ENCODE measurements at places on chromosomes 3 and 15.

GRCh38 chr15:73052653-73053397 lies 562 bp downstream of the NEO1 start:
- peak; percentile 62 for DNase-seq

DNA sequence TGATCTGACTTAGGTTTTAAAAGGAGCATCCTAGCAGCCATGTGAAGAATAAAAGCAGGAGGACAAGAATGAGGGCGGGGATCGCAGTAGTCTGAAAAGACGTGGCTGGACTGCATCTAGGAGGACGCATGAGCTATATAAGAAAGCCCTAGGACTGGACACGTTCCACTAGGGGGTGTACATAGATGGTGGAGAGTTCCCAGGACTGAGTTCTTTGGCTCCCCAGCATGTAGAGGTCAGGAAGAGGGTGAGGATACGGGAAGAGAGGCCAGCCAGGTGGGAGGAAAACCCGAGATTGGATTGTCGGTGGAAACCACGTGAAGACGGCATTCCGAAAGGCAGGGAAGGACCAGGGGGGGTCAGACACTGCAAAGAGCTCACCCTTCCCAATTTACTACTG lies 64.2 kb upstream of the CFAP161 start:
- DNase-seq = no peak

DNA sequence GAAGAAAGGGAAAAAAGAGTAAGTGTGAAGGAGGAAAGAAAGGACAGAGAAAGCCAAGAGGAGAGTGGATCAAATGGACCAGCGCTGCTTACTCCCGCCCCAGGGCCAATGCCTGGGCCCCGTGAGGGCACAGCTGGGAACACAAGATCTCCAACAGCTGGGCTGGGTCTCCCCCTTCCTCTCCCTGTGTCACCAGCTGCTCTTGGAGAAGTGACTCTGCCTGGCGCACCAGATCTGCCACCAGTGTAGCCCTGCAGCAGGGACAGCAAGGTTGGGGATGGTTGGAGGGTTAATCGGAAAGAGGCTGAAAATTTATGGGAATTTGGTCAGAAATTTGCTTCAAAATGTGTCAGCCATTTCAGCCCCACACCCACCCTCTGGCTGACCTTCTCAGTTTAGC lies 8.4 kb downstream of the CDAN1 start:
- no peak for DNase-seq

GRCh38 chr15:70690491-70691276 lies 72.7 kb downstream of the UACA start:
- DNase-seq = no peak

DNA sequence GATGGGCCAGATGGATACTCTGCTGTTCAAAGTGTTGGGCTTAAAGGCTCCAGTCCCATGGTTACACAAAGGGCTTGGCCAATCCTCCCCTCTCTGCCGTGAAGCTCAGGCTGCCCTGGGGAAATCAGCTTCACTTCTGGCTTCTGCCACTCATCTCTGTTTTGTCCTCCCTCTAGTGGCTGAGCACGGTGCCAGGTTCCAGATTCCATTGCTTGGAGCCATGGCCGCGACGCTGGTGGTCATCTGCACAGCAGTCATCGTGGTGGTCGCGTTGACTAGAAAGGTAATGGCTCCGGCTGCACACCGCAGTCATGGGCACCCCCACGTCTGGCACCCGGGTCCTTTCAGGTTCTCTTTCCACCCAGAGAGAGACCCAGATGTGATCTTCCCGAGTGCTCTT lies 5.6 kb downstream of the TIGIT start:
- no peak for DNase-seq

DNA sequence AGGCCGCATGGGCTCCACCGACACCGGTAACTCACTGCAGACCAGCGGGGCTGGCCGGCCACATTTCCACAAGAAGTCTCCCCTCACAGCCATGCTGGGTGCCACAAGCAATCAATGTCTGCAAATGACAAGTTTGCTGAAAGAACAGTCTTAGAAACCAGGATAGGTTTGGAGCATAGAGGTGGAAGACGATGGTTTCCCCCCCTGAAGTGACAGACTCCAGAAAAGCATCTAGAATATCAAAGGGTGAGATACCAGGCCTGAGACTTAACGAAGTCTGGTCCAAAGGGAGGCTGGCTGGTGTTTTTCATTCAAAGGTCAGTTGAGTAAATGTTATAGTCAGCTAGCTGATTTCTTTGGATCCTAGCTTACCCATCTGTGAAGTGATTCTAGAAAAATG lies 50.0 kb upstream of the WNT5A start:
- no peak for DNase-seq

- no peak for DNase-seq
These were observed 29.7 kb downstream of the PRR23E start for GRCh38 chr3:127222664-127223063.

- no peak for DNase-seq
These were observed 437.2 kb downstream of the EPHB1 start for GRCh38 chr3:135232226-135232625.

GRCh38 chr3:8529181-8529637 lies 27.6 kb downstream of the LMCD1 start:
- peak; percentile 63 for DNase-seq

DNA sequence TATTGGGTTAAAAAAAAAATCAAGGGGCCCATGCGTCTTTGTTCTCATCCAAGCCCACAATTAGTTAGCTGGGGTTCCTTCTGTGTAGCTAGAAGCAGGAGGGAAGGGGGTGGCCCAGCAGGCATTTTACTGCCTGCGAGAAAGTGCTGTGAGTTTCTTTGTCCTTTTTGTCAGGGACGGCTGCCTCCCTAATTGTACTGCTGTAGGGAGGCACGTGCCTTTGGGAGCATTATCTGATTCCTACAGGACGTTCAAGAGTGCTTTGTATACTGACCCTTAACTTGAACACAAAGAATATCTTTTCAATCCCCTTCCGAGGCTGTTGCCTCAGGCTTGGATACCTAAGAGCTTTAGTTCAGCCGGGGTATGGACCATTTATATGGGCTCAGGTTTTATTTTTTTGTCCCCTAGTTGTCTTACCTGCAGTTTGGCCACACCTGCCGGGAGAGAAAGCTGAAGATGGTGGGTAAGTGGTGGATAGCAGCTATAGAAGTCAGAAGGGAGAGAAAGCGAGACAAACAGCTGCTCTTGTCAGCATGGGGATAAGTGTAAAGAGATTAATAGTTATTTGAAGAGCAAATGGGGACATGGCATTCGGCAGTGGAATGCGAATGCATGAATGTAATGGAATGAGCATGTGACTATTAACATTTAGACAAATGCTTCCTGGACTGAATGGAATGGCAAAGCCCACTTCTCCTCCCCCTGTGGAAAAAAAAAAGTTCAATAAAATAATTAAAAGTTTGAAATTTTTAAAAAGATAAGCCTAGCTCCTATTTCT lies 175.2 kb downstream of the TP63 start:
- peak; percentile 20 for DNase-seq

DNA sequence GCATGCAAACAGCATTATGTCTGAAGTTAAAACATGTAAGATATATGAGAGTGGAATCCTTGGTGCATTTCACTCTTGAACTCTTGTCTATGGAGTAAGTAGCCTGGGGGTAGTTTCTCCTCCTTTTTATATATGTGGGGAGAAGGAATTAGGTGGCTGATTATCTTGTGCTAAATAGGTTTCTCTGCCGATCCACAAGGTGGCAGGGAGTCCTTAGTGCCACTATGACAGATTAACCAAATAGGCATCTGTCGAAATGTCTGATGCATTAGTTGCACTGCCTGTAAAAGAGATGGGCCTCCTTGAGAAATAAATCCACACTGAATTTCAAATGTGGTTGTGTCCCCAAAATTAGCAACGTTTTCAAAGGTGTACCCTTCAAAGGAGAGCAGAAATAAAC lies 170.1 kb downstream of the CNTN4 start:
- no peak for DNase-seq

DNA sequence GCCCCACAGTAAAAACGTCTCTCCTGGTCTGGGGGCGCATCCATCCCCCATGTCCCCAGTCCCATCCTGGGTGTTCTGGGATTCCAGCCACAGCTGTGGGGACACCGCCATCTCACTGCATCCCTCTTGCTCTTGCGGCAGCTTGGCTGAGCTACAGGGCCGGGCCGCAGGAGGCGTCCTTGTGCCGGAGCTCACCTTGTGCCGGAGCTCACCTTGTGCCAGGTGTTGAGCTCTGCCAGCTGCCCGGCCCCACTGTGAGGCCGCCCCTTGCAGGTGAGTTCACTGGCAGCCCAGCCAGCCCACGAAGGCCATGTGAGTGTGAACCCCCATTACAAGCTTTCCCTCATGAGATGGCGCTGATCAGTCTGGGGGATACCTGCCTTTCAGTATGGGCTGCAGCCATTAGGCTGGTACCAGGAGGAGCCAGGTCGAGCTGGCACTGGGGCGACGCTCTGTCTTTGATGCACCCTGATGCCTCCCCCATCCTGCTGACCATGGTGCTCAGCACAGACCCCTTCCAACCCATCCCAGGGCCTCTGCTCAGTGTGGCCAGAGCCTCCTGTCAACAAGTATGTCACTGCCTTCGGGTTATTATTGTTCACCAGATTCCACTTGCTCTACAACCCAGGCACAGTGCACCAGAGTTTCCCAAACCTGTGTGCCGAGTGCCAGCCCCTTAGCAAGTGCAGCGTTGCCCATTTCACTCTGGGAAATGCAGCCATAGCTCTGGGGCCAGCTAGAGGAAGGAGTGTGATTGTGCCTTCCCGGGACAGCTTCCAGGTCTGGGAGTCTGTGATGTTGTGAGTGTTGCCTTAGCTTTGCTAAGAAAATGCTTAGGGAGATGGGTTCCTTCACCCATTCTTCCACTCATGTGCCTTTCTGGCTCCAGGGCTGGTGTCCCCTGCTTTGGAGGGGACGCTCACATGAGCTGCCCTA lies 105.7 kb downstream of the APBA2 start:
- no peak for DNase-seq

DNA sequence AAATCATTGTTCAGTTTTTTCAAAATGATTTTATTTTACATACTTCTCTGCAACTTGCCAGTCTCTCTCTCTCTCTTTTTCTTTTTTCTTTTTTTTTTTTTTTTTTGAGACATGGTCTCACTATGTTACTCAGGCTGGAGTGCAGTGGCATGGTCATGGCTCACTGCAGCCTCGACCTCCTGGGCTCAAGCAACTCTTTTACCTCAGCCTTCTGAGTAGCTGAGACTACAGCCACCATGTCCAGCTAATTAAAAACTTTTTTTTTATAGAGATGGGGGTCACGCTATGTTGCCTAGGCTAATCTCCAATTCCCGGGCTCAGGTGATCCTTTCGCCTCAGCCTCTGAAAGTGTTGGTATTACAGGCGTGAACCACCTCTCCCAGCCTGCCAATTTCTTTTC lies 12.1 kb upstream of the ARID3B start:
- no peak for DNase-seq

DNA sequence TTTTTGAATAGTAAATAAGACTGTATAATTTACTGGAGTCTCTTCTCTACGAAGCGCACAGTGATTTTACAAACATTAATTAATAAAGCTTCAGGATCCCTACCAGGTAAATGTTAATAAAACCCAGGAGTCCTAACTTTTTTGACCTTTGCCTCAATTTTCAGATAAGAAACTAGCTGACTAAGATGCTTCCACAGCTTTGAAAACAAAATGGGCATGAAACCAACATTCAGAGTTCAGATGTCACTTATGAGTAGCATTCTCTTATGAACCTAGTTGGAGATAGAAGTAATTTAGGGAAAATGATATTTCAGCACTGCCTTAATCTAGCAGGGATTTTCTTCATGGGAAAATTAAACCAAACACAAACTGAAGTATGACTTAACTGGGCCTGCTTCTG lies 13.0 kb upstream of the FHIT start:
- no peak for DNase-seq

DNA sequence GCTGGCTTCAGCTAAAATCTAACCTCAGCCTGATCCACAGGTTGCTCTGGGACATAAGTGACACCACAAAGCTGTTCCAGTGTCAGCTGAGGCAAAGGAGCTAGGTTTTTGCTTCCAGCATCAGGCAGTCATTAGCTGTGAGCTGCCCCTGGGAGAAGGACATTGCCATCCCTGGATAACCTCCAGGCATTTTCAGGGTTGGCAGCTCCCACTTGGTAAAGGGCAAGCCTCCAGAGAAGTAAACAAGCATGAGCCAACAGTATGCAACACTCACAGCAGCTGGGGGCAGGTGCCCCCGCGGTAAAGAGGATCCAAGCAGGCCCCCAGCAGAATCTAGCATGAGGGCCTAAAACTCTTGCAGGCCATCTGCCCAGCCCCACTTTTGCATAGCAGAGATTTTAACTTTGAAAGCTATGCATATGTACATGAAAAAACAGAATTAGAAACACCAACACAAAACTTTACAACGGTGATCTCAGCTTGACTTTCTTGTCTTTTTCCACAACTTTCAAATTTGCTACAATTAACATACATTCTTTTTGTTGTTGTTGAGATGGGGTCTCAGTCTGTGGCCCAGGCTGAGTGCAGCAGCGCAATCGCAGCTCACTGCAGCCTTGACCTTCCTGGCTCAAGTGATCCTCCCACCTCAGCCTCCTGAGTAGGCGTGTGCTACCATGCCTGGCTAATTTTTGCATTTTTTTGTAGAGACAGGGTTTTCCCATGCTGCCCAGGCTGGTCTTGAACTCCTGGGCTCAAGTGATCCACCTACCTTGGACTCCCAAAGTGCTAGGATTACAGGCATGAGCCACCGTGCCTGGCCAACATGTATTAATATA lies 83.8 kb upstream of the TPM1 start:
- peak; percentile 35 for DNase-seq

- DNase-seq = peak; percentile 44
These were observed 603 bp downstream of the SCAPER start for GRCh38 chr15:76904461-76905012.

GRCh38 chr15:82047453-82048400 lies 1.9 kb upstream of the MEX3B start:
- no peak for DNase-seq

DNA sequence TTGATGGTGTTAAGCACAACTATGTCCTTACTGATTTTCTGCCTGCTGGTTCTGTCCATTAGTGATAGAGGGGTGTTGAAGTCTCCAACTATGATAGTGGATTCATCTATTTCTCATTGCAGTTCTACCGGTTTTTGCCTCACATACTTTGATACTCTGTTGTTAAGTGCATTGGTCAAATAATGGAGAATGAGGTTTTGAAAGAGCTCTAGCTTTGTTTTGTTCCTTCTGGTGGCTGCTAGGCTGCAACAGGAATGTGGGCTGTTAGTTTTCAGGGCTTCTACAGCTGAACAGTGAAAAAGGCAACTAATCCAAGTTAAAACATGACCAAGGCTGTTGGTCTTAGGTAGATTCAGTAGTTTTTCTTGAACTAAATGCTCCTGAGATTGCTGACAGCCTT lies 62.6 kb downstream of the BTD start:
- DNase-seq = no peak

DNA sequence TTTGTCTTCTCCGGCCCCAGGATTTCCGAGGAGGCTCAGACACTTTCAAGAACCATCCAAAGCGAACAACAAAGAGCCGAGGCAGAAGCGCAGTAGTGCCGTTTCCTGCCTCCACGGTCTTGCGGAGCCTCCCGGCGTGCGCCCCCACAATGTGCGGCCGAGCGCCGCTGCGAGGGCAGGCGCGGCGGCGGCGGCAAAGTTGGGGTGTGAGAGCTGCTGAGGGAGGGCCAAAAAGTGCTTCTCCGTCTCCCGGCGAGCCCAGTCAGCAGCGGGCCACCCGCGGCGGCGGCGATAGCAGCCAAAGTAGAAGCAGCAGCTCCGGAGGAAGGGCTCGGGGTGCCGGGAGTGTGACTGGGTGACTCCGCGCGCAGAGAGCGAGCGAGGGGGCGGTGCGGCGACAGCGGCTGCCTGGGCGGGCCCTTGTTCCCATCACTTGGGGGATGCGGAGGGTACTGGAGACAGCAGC lies 749.1 kb downstream of the ROBO1 start:
- peak; percentile 82 for DNase-seq

- DNase-seq = no peak
These were observed 484.0 kb upstream of the TGFBR2 start for GRCh38 chr3:30122359-30122758.

Data from right hindlimb (tissue), 1 donor.